Endodermal cell (in vitro differentiated cells): ENCODE measurements at places on chromosomes 11 and 22.

- peak; percentile 74 for DNase-seq
Observed at GRCh38 chr11:44731685-44732430, 5.1 kb downstream of the TSPAN18 start.

- no peak for DNase-seq
Observed at GRCh38 chr22:43402128-43402527, 9.7 kb upstream of the MPPED1 start.

DNA sequence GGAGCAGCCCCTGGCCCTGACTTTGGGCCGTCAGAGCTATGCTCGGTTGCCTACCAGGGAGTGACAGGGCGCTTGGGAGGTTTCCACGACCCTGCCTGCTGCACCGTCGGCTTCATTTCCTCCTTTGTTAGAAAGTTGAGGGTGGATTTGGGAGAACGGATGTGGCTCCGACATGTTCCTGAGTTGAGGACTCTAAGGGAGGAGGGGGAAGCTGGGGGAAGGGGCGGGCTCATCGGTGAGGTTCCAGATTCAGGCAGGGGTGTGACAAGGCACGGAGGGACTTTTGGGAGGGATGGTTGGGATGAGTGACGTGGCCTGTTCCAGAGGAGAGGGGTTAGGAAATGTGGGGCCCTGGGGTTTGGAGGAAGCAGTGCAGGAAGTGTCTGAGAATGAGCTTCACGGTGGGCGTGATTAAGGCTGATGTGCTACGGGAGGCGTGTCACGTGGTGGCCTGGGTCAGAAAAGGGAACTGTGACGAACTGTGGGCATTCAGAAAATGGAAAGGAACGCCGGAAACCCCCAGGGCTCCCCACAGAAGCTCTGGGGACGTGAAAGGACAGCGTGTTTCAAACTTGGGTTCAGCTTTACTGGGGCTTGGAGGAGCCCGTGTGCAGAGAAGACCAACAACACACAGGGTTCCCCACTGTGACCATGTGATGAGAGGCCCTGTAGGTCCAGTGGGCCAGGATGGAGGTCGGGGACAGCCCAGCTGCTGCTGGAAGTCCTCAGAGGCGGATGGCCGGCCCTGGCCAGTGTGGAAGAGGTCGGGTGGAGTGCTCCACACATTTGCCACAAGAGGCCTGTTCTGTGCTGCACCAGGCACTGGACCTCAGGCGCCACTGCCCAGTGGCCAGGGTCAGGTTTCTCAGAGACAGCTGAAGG lies 2.8 kb downstream of the PARVB start:
- DNase-seq, result no peak

- DNase-seq, result no peak
Observed at GRCh38 chr22:49604732-49605302, 222.9 kb downstream of the BRD1 start.

- peak; percentile 84 for DNase-seq
Observed at GRCh38 chr22:30806391-30806861, 111.8 kb downstream of the OSBP2 start.

DNA sequence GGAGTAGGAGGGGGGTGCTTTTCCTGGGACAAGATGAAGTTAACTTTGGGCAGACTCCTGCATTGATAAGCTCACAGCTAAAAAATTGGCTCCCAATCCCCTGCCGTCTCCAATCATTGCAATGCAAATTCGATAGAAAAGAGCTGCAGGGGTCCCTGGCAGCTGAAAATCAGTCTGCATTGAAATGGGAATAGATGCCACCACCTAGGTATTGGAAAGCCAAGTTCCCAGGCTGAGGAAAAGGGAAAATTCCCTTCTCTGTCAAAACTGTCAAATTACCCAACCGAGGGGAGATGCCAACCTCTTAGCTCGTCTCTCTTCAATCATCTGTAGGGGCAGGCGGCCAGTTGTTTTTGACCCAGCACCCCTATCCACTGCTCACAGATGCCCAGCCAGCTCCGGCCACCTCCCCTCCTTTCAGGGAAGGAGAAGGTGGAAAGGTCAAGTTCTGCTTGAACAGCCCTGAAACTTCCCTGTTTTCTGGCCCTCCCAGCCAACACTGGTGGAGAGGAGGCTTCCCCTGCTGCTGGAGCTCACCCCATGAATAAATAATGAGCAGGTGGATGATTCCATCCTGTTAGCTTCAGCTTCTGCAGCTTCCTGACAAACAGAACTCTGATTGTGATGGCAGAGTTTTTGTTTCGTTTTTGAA lies 916.3 kb downstream of the TBC1D22A start:
- DNase-seq, result peak; percentile 68

GRCh38 chr11:90493379-90493778 lies 270.5 kb upstream of the CHORDC1 start:
- peak; percentile 44 for DNase-seq

DNA sequence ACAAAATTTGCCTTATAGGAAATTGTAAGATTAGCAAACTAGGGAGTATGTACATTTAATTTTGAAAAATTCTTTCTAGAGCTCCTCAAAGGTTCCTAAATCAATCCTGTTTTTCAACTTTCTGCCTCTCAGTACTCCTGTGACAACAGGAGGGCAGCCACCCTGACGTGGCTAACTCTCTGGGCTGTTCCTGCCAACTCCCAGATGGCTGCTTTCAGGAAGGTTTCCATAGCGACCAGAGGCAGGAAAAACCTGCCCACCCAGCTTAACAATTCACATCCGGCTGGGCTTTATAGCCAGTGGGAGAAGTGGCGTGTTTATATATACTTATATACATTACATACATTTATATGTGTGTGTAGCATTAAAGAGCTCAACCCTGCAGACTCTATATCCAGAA lies 26.5 kb downstream of the SGSM3 start:
- peak; percentile 69 for DNase-seq

DNA sequence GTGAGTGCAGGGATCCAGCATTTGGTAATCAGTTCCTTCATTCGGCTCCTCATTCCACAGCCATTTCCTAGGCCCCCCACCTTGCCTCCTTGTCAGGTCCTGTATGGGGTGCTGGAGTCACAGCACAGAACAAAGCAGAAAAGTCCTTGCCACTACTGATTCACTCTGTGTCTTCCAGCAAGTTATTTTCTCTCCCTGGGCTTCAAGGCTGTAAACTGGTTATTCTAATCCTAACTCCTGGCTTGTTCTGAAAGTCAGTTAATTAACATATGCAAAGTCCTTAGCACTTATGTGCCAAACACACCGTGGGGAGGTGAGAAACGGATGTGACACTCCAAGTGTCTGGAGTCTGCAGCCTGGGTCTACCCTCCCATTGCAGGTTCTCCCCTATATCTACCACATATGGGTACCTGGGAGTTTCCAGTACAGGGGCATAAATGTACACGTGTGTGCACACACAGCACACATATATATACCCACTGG lies 30.6 kb upstream of the PDE2A start:
- DNase-seq, result peak; percentile 65

DNA sequence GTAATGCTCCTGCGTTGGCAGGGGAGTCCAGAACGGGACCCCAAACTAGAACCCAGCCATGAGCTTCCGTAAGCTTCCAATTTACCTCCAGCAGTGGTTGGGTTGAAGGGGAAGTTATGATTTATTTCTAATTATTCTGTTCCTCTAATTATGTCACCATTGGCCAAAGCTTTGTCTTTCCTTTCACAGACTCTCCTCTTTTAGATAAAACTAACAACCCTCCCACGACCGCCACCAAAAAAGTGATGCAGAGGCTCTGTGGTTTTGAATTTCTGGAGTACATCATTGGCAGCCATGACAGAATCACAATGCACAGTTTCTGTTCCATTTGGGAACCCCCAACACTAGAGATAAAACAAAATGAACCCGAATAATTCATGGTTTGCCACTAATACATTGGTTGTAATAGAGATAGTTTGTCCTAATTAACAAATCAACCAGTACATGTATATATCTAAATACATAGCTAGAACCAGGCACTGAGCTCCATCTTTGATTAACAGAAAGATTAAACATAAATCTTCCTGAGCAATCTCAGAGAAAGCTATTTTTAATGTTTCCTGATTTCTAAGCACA lies 64.3 kb downstream of the ETS1 start:
- no peak for DNase-seq

- peak; percentile 91 for DNase-seq
Observed at GRCh38 chr11:13962562-13963168, at the start of gene SPON1. Gene SPON1, plus strand, starts transcription at chr11:13962723. Its CDS starts 182 bp downstream, at chr11:13962905.

DNA sequence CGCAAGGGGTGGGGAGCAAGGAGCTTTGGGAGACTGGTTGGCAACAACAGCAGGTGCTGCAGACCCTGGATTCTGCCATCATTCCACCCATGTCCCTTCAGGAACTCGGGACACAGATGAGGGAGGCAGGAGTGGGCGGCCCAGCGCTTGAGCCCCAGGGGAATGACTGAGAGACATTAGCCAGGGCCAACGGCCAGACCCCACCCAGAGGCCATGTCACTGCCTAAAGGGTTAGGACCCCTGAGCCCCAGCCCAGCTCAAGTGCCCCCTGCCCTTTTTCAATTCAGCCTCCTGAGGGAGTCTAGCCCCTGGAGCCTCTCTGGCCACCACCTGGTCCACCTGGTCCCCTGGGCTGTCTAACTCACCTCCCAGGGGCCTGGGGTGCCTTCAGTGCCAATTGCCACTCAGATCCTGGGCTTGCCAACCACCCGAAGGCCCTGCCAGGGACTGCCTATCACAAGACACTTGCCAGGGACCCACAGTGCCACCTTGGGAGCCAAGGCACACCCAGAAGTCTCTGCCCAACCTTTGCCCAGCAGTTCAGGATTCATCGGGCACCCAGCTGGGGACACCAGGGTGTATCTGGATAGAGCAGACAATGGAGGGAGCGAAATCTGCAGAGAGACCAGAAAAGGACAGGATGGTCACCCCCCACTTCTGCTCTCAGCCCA lies 16.6 kb downstream of the MFNG start:
- DNase-seq, result peak; percentile 24

GRCh38 chr11:20203831-20204230 lies 43.6 kb upstream of the DBX1 start:
- DNase-seq, result no peak

DNA sequence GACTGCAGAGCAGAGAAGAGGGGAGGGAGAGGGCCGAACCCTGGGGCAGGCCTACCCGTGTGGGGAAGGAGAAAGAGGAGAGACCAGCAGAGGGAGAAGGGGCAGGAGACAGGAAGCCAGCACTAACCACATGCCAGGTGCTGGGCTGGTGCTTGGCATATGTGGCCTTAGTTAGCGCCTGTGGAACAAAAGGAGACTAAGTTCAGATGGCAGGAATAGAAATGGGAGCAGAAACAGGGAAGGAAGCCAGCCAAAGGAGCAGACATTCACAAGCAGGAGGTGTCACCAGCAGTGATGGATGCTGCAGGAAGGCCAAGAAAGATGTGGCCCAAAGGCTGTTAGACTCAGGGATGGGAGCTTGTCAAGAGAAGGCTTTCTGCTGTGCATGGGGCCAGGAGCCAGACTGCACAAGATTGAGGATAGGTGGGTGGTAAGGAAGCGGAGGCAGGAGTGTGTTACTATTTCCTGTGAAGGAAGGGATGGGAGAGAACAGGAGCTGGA lies 26.7 kb downstream of the TREH start:
- no peak for DNase-seq

GRCh38 chr11:81725701-81726100 lies 1008.0 kb downstream of the FAM181B start:
- DNase-seq, result no peak

DNA sequence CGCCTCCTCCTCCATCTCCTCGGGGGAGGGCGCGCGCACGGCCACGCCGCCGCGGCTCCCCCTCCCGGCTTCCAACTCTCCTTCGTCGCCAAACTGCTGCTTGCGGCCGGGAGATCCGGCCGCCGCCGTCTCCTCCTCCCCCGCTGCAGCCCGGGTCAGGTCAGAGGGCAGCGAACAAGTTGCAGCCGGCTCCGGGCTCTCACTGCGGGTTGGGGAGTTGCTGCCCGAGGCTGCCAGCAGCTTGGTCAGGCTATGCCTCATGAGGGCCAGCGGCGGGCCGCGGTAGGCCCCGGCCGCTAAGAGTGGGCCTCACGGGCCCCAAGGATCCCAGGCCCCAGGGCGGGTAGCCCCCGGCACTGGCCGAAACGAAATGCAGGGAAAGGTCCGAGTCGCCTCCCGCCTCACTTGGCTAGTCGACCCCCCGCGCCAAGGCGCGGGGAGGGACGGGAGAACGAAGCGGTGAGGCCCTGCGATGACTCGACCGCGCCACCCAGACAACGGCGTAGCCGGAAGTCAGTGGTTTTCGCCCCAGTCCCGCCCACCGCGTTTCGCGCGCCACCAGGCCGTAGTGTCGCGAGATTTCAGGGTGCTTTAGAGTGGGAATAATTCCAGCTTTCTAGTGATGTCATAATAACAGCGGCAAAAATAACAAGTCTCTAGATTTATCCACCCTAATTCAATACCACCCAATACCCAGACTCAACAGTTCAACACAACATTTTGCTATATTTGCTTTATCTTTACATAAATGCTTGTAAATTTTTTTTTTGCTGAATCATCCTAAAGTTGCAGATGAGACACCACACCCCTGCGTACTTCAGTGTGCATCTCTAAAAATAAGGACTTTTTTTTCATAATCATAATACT lies at the start of gene CREBZF:
Gene CREBZF, minus strand, starts transcription at position 515 of the 867 bp plus-strand sequence. Its CDS starts 254 bp downstream, at position 261.
- peak; percentile 97 for DNase-seq

DNA sequence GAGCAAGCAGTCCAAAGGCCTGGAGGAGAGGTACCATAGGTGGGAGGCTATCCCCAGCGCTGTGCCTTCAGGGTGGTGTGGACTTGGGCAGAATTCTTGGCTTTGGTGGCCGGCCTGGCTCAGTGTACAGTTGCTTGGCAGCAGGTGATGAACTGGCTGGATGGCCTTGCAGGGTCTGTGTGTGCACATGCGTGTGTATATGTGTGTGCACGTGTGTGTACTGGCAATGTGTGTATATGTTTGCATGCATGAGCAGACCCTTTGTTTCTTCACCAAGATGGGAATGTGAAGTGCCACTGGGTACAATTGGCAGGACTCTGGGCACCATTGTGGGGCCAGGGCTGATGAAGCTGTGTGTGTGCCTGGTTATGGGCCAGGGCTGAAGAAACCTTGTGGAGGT lies 53.0 kb downstream of the CEP164 start:
- DNase-seq, result no peak

GRCh38 chr11:10594407-10594806 lies 25.9 kb upstream of the LYVE1 start:
- no peak for DNase-seq

DNA sequence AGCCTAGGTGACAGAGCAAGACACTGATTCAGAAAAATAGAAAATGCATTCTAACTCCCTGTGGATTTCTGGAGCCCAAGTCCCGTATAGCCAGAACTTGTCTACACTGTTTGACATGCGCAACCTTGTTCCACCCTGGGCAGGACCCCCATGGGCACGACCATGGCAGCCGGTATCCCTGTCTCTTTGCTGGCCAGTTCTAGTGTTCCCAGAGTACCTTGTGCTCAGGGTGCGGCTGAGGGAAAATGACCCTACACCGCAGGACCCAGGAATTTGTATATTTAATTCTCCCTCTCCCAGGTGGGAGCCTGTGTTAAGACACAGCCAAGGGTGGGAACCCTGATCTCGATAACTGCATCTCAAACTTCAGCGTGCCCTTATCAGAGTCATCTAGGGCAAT lies 36.7 kb upstream of the RIC3 start:
- peak; percentile 14 for DNase-seq

DNA sequence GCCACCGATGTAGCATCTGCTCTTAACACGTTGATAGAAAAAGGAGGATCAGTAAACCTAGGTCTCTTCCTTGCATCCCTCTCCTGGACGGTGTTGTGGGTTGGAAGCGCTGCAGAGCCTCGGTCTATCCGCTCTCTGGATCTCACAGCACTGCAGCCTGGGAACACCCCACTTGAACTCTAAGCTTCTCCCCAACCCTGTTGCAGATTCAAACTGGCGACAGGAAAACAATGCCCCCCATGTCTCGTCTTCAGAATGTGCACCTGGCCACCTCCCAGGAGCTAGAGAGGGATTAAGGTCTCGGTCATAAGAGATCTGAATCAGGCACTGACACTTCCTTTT lies 454 bp downstream of the TMEM218 start:
- DNase-seq, result peak; percentile 77

GRCh38 chr11:112223121-112223520 lies 3.1 kb upstream of the PTS start:
- DNase-seq, result no peak
